ENCODE measurements at places on chromosomes 5 and 9.

GRCh38 chr5:59301727-59302126 is 591.8 kb downstream of the PDE4D start:
- no peak for DNase-seq

GRCh38 chr5:159210846-159211245 is 1.5 kb upstream of the RNF145 start:
- no peak for DNase-seq

DNA sequence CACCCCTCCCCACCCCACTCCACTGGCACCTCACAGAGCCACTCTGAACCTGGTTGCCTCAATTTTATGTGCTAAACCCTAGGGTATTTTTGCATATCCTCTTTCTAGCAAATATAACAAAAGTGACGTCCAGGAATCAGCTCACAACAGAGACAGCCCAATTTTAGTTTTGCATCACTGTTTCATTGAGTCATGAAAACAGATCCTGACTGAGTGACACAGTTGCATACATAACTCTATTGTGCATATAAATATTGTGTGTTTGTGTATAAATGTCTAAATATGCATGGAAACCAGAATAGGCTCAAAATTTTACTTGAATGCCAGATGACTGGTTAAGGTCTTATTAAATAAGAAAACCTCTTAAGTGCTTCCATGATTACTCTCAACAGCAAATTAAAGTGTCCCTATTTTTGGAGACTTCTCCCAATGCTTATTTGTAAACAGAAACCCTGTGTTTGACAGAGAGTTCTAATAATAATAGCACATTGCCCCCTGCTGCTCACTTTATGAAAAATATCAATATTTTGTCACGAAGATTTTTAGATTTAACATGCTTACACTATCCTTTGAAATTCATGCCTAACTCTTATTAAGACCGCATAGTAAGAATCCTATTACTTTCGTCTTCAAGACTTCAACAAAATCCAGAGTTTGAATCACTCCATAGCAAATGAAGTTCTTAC is 75.5 kb upstream of the PRRC1 start:
- DNase-seq, result no peak

- DNase-seq, result no peak
Measured at GRCh38 chr9:14136047-14136635, 177.8 kb downstream of the NFIB start.

- DNase-seq, result no peak
Measured at GRCh38 chr5:34523387-34523726, 132.8 kb upstream of the RAI14 start.

DNA sequence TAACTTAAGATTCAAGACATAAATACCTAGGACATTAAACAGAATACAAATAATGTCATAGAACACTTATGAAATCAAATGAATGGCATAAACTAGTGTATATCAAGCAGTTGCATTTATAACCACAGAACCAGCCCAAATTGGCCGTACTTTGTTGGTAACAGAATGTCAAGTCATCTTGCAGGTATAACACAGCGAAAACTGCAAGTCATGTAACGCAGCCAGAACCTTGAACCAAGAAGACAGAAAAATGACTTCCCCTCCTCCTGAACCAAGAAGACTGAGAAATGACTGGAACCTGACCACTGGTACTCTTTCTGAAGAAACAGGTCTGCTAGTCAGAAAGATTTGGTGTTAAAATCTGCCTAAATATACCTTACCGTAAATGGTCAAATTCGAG is 38.9 kb downstream of the ANKRD31 start:
- no peak for DNase-seq

- no peak for DNase-seq
Measured at GRCh38 chr5:8577792-8578191, 708.8 kb downstream of the MTRR start.

- DNase-seq, result no peak
Measured at GRCh38 chr9:20557890-20558565, 64.3 kb downstream of the MLLT3 start.

- no peak for DNase-seq
Measured at GRCh38 chr5:61019642-61020041, 74.6 kb downstream of the NDUFAF2 start.

DNA sequence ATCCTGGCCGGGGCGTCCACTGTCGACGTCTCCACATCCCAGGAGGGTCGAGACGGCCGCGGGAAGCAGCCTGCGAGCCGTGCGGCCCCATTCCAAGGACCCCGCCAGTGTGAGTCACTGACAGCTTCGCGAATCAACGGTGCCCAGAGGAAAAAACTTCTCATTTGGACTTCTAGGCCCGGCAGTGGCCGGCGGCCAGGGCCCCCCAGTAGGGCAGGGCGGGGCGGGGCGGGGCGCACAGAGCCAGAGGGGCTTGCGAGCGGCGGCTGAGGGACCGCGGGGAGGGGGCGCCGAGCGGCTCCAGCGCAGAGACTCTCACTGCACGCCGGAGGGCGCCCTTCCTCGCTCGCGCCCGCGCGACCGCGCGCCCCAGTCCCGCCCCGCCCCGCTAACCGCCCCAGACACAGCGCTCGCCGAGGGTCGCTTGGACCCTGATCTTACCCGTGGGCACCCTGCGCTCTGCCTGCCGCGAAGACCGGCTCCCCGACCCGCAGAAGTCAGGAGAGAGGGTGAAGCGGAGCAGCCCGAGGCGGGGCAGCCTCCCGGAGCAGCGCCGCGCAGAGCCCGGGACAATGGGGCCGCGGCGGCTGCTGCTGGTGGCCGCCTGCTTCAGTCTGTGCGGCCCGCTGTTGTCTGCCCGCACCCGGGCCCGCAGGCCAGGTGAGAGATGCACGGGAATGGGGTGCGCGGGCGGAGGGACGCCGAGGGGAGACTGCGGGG is at the start of gene F2R:
Gene F2R, plus strand, starts transcription at position 391 of the 720 bp plus-strand sequence. Its CDS starts 182 bp downstream, at position 573.
- no peak for DNase-seq

DNA sequence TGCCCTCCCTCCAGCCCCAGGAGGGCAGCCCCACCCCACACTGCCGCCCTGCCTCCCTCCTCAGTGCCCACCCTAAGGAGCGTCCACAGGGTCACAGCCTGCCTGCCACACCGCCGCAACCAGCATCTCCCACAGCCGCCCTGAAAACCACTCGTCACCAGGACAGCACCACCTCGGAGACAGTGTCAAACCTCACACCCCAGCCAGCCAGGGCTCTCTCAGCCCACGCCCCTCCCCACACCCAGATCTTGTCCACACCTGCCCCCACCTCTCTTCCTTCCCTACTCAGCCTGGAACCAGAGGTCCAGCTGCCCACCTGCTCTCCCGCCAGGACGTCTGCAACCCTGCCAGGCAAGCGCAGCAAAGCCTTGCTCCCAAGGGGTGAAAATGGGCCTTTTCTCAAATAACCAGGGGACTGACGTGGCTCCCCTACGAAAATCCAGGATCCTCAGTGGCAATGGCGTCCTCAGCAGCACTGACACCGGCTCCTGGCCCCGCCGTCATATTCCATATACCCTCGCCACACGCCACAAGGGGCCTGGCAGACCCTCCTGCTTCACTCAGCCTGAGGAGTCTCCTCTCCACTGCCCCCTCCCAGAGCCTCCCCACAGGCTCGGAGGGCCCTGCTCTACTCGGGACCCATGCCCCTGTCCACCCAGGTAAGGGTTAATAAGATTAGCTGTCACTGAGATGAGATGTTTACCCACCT is 71.0 kb upstream of the ADAMTS2 start:
- no peak for DNase-seq

- DNase-seq, result no peak
Measured at GRCh38 chr5:8993031-8993430, 552.8 kb downstream of the SEMA5A start.

DNA sequence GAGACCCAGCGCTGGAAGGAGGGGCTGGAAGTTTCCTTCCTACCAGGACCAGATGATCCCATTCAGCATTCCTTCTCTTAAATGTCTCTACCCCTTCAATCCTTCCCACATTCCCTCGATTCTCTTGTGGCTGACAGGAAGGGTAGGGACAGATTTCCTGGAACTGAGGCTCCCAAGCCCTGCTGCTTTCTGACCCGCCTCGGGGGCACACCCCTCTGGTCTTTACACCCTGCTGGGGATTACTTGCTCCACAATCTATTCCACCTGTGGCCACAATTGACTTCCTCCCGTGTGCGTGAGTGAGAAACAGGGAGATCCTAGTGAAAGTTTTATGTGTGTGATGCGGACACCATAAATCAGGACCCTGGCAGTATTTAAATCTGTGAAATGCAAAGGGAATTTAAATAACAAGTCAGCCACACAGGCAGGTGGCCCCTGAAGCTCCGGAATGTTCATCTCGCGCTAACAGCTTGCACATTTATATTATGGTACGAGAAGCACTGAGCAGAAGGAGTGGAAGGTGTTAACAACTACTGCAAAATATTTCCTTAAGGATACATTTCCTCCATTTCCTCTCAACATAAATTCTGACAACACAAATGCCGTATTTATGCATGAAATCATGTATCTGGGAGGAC is 237.5 kb downstream of the SLIT3 start:
- DNase-seq, result no peak

DNA sequence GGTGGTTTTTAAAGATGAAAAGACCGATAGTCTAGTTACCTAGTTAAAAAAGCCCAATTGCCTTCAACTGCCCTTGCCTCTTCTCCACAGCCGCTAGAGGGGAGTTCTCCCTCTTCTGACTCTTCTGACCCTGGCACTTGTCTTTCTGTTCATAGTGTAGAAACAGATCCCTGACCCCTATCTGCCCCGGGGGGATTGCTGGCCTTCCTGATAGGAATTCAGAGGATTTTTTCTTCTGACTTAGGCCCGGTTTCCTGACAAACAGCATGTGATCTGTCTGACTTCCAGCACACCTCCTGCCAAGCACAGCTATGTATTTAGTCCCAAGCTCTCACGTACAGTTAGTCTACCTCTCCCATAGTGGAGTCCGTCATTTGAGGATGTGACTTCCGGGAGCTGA is 5.0 kb upstream of the TMEM268 start:
- no peak for DNase-seq
